ENCODE measurements at places on chromosomes 11 and 22.

- peak; percentile 77 for DNase-seq
Observed at GRCh38 chr11:61949169-61950034, 749 bp upstream of the BEST1 start.

DNA sequence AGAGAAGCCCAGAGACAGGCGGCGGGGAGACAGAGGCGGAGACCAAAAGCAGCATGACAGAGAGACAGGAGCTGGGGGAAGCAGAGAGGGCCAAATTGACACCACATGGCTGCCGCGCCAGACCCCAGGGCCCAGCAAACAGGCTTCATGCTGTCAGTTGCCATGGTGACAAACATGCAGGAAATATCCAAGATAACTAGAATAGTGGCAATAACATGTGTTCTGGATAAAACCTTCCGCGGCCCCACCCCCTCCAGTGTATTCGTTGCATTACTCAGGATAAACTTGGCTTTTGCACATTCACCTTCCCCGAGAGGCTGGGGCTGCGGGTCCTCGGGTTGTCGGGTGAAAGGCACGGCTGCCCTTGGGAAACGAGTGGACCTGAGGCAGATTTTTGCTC lies 49.9 kb upstream of the CDON start:
- no peak for DNase-seq

- DNase-seq, result peak; percentile 29
Observed at GRCh38 chr11:118634431-118635236, 27.2 kb downstream of the PHLDB1 start.

DNA sequence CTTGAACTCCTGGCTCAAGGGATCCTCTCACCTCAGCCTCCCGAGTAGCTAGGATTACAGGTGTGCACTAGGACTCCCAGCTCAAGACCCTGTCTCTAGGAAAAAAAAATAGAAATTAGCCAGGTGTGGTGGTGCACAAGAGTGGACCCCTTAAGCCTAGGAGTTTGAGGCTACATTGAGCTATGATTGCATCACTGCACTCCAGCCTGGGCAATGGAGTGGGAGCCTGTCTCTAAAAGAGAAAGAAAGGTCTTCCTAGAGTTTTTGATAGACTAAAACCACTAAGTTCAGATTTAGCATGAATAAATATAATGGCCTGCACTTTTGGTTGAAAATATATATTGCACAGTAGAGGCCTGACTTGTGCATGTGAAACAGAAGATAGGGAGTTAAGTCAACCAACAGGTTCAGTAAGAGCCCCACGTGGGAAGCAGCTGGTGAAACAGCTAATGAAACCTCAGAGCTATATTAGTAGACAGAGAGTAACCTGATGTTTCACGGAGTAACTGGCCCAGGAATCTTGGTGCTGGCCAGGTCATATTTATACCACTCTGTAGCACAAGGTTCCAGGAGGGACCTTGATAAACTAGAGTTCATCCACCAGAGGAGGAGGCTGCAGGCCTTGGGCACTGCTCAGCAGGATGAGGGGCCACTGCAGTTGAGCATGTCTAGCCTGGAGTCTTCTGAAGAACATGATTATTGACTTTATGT lies 4.6 kb upstream of the MICAL3 start:
- DNase-seq, result no peak

GRCh38 chr11:33670250-33671011 lies 30.2 kb downstream of the C11orf91 start:
- no peak for DNase-seq

DNA sequence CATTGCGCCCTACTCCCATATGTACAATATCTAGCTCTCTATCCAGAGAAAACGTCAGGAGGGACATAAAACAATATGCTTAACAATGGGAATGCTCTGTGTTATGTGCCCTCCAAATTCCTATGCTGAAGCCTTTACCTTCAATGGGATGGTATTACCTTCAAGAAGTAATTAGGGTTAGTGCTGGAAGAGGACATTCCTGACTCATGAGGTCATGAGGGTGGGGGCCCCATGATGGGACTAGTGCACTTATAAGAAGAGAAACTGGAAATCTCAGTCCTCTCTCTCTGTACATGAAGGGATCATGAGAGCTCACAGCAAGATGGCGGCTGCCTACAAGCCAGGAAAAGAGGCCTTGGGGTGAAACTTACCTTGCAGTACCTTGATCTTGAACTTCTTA lies 20.3 kb downstream of the MMP20 start:
- no peak for DNase-seq

DNA sequence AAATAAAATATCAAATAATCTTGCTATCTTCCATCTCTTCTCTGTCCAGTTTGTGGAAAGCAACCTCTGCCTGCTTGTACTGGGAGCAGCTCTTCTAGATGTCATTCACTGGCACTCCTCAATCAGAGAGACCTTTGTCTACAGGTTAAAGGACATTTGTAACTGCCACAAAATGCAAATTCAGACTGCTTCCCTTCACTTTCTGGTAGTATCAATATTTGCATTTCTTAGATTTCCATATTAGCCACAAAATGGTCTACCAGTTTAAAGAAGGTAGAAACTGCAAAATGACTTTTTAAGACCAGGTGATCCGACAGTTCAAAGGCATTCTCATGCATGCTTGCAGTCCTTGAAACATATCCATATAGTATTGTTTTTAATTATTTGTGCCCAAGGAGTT lies 51.7 kb upstream of the RCN1 start:
- peak; percentile 60 for DNase-seq

DNA sequence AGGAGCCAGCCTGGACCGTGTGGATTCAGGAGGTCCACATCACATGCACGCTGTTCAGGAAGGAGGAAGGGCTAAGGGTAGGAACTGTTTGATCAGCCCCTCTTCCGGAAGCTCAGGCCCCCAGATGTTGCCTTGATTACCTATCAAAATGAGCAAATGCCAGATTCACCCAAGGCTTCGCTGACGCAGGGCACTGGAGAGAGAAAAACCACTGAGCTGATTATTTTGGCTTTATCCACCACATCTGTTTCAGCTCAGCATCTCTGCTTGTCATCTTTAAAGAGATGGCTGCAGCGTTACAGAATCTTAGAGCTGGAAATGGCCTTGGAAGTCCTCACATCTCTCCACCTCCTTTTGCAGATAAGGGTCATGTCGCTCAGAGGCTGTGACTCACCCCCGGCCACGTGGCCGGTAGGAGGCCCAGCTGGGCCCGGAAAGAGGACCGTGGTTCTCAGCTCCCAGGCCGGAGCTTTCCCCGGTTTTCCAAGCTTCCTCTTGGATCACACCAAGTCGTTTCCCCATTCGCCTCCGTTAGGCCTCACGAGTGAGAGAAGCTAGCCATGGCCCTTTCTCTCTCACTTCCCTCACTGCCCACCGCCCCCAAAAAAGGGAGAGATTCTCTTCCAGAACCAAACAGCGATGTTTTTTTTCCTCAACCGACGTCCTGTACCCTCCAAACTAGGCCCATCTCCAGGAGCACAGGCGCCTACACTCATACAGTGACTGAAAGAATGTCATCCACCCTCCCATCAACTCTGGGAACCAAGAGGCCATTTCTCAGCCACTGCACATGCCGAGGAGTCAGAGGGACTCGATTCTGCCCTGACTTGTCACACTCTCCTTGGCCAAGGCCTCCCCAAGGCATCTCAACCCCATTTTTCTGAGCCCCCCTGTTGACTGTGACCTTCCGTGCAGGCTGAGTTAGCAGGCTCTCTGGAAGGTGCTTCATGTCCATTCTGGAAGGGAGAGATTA lies 37.6 kb downstream of the LIF start:
- DNase-seq, result no peak

GRCh38 chr11:13168271-13168670 lies 109.3 kb upstream of the BMAL1 start:
- DNase-seq, result no peak

DNA sequence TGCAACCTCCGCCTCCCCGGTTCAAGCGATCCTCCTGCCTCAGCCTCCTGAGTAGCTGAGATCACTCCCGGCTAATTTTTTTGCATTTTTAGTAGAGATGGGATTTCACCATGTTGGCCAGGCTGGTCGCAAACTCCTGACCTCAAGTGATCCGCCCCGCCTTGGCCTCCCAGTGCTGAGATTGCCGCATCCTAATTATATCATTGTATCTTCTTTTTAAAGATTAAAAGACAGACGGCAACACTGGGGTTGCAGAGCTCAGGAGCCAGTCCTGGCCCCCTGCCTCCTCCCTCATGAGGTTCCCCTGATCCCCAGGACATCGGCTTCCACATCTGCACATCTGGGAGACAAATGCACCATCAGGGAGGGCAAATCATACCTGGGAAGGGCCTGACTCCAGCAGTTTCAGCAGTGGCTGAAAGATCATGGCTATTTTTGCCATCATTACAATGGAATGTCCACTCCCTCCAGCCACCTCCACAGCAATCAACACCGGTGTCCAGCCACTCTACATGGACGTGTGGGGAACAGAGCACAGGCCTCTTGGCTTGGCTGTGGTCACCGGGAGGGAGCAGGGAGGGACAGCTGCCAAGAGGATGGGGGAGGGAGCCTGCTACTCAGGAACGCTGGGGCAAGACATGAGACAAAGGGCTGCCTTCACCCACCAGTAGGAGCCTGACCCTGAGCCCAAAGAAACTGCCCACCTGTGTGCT lies 9.2 kb upstream of the CELSR1 start:
- DNase-seq, result no peak

GRCh38 chr11:5258543-5259262 lies 4.1 kb upstream of the HBG2 start:
- no peak for DNase-seq

GRCh38 chr11:128394431-128395089 lies 192.8 kb downstream of the ETS1 start:
- no peak for DNase-seq

GRCh38 chr22:45585437-45585755 lies 82.7 kb downstream of the FBLN1 start:
- no peak for DNase-seq

DNA sequence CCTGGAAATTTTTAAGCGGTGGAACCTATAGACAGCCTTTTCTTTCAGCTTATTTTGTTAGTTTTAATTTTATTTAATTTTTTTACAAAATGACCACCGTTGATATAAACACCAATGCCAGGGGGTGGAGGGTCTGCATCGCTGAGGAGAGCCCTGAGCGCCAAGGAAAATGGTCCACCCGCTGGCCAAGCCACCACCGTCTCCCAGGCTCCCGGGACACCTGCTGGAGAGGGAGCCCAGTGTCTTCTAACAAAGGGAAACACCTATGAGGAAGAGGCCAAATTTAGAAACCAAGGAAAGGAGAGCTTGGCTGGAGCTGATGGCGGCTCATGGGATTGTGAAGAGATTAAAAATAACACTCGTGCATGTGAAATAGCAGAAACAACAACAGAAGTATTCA lies 288 bp upstream of the KRTAP5-8 start:
- DNase-seq, result no peak

GRCh38 chr11:80980227-80980626 lies 1539.4 kb upstream of the TENM4 start:
- DNase-seq, result no peak

DNA sequence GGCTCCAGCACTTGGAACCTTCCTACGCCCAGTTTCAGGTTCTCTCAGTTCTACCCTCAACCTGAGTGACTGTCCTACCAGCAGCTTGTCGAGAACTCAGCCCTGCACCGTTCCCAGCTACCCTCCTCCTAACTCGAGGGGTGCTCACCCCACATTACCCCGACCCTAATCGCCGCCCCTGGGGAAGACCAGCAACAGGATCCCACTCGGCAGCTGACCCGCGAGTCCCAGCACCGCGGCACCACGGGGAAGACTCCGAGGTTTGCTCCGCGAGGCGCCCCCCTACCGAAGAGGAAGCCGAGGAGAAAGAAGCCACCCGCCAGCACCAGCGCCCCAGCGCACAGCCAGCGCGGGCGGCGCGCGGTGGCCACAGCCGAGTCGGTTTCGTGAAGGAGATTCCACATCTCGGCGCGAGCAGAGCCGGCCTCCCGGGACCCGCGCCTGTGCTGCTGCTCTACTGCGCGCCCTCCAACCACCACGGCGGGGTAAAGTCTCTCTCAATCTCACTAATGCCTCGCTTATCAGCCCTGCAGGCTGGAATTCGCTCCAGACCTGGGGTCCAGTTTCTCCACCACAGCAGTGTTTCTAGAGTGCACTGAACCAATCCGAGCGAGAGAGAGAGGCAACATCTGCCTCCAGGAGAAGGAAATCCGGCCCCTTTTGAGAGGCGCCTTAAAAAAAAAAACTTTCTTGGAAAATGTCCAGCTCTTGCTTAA lies at the start of gene FOLH1:
TSS of gene FOLH1 (minus strand) at position 597 of the 716 bp plus-strand sequence. CDS start at position 404, 193 bp downstream.
- DNase-seq, result peak; percentile 15

DNA sequence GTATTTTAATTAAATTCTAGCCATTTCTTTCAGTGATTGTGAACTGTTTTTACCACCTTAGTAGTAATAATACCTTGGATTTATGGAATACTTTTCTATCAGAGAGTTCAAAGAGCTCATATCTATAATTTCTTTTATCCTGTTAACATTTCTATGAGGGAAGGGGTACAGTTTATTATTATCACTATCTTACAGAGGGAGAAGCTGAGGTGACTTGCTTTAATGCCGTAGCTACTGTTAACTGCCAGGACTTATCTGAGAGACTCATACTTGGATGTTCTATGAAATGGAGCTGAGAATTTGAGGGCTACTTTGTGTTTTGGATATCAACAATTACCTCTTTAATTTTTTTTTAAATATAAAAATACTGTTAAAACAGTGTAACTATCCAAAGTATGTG lies 3.3 kb downstream of the REXO2 start:
- no peak for DNase-seq

DNA sequence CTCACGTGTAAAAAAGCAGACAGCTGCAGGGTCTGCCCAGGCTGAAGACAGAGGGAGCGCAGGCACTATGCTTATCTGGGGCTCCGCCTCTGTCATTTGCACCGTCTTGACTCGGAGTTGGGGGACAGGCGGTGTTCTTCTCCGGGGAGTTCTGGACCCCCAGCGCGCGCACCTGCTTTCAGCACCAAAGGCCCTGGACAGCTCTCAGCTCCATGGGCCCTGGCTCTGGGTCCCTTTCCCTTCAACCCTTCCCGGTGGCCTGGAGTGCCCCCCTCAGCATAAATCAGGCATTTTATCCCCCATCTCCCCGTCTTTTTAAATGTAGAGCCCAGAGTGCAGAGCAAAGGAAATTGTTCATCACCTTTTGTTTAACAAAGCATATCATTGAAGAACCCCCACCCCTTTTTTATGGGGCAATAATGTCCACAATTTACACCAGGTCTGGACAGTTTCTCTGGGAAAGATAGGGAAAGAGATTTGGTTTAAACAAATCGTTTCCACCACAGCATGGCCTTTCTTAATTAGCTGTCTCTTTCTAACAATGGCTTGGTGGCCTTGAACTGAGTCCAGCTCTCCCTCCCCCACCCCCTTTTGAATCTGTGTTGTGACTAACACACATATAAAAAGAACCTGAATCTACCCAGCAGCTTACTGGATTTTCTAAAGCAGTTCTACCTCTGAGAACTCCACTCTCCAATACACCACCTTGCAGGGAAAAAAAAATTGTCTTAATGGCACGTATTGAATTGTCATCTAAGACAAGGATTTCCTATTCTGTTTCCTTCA lies 1.7 kb downstream of the SEZ6L start:
- no peak for DNase-seq

- DNase-seq, result no peak
Observed at GRCh38 chr22:37007651-37008050, 11.6 kb downstream of the TST start.

DNA sequence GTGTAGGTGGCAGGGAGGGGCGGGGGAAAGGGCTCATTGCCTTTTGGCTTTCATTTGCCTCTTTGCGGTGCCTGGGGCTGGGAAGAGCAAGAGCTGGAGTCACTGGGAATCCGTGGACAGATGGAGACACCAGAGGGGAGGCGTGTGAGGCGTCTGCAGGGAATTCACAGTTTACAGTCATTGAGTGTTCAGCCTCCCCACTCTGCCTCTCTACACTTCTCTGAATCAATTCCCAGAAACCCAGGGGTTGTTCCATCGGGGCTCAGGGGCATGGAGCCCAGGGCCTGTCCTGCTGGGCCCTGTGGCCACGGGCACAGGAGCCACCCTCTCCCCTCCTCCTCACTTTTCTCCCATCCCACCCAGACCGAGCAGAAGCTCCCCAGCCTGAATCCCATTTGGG lies 160.5 kb upstream of the NAV2 start:
- no peak for DNase-seq

Measured in NCI-H1048 (cell line).